ENCODE measurements at places on chromosomes 16 and 17. TPM values are rescaled to one million over a fixed set of nuclear protein-coding genes. Genes with fewer than 3 reads are reported as not detected.

The CCDC154 gene
- polyA plus RNA-seq: 2.1 TPM

The PIGQ gene
- polyA plus RNA-seq: 25.3 TPM

GRCh38 chr16:8951447-8952280 is 12.0 kb downstream of the USP7 start:
- no peak for DNase-seq

- DNase-seq: no peak
These were observed 57.7 kb upstream of the RBFOX3 start for GRCh38 chr17:79668344-79669250.

DNA sequence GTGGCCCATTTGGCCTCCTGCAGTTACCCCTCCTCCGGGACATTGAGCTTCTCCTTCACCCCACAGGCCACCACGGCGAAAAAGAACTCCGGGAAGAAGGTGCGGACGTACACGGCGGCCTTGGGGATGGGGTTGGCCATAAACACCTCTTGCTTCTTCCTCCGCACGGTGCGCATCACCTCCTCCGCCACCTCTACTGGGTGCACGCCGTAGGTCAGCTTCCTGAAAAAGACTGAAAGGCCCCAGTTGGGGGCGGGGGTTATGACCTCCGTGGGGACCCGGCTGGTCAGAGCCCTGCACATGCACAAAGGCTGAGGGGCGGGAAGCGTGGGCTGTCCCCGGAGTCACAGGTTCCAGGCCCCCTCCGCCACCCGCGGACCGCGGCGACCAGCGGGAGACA is 19.9 kb downstream of the DHRS7C start:
- DNase-seq: no peak

Measured in muscle of back (tissue), 13 donors.